Effector memory CD8-positive, alpha-beta T cell (primary cell): ENCODE measurements at places on chromosomes 16 and 17.
A peak's percentile ranks its signal among the peaks of the same experiment; 100 is the strongest.

DNA sequence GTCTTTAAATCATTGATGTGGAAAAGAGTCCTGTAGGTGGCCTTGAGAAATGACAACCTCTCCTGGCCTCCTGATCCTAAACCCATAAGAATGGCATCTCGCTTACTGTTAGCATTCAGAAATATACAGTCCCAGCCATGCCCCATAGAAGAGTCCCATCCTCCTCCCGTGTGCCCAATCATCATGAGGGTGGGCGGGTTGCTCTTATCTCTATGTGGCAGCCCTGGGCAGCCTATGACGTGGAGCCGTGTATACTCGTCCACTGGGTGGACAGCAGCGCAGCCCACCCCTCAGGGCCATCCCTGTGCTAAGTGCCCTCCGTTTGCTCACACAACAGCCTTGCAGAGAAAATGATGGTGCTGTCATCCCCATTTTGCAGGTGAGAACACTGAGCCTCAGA lies 105.3 kb downstream of the AMFR start:
- DNase-seq: no peak
- no peaks in the 10 kb centered on the region for H3K27me3 ChIP-seq
- H3K36me3 ChIP-seq: no peaks in the 10 kb centered on the region

DNA sequence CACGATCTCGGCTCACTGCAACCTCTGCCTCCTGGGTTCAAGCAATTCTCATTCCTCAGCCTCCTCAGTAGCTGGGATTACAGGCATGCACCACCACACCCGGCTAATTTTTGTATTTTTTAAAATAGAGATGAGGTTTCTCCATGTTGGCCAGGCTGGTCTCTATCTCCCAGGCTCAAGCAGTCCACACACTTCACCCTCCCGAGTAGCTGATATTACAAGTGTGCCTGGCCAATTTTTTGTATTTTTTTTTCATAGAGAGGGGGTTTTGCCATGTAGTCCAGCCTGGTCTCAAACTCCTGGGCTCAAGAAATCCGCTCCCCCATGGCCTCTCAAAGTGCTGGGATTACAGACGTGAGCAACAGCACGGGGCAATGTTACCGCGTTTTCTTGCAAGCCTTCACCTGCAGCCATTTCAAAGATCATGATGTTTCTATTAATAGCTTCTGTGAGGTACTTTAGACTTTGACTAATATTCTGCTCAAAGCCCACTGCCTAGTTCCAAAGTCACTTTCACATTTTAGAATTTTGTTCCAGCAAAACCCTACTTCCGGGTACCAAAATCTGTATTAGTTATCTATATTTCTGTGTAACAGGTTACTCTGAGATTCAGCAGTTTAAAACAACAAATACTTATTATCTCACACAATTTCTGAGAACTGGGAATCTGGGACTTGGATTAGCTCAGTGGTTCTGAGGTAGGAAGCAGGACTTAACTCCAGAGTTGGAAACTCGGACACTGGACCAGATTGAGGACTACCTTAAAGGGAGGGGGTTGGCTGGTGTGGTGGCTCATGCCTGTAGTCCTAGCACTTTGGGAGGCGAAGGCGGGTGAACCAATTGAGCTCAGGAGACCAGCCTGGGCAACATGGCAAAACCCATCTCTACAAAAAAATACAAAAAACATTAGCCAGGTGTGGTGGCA lies 12.0 kb upstream of the MED13 start:
- no peak for DNase-seq
- H3K36me3 ChIP-seq: no peaks in the 10 kb centered on the region
- peaks cover 40% of the 10 kb centered on the region for H3K27me3 ChIP-seq
- no peaks in the 10 kb centered on the region for H3K4me1 ChIP-seq

- H3K27ac ChIP-seq: no peak overlapping the region
- no peak for DNase-seq
- H3K36me3 ChIP-seq: no peaks in the 10 kb centered on the region
Measured at GRCh38 chr16:80009971-80010659, 409.6 kb upstream of the MAF start.

- peaks cover 23% of the 10 kb centered on the region for H3K36me3 ChIP-seq
- peaks cover 35% of the 10 kb centered on the region for H3K4me1 ChIP-seq
- peak overlapping the region; percentile 86 for H3K4me3 ChIP-seq
Measured at GRCh38 chr17:64984851-64985521, 65.7 kb upstream of the LRRC37A3 start.

GRCh38 chr17:32873114-32873513 lies 3.8 kb downstream of the MYO1D start:
- H3K36me3 ChIP-seq: peaks cover 2% of the 10 kb centered on the region
- H3K4me3 ChIP-seq: no peak overlapping the region
- no peak overlapping the region for H3K27ac ChIP-seq
- H3K4me1 ChIP-seq: peaks cover 10% of the 10 kb centered on the region
- no peak for DNase-seq

- H3K36me3 ChIP-seq: peaks cover 11% of the 10 kb centered on the region
- H3K27ac ChIP-seq: peak overlapping the region; percentile 73
- no peak overlapping the region for H3K4me3 ChIP-seq
- no peak for DNase-seq
- peaks cover 11% of the 10 kb centered on the region for H3K4me1 ChIP-seq
- no peaks in the 10 kb centered on the region for H3K27me3 ChIP-seq
Measured at GRCh38 chr16:81610144-81610842, 165.7 kb downstream of the CMIP start.

- H3K27ac ChIP-seq: no peak overlapping the region
- H3K4me3 ChIP-seq: no peak overlapping the region
- no peaks in the 10 kb centered on the region for H3K36me3 ChIP-seq
- DNase-seq: no peak
- peaks cover 29% of the 10 kb centered on the region for H3K27me3 ChIP-seq
Measured at GRCh38 chr17:61619493-61619892, 28.5 kb upstream of the NACA2 start.

DNA sequence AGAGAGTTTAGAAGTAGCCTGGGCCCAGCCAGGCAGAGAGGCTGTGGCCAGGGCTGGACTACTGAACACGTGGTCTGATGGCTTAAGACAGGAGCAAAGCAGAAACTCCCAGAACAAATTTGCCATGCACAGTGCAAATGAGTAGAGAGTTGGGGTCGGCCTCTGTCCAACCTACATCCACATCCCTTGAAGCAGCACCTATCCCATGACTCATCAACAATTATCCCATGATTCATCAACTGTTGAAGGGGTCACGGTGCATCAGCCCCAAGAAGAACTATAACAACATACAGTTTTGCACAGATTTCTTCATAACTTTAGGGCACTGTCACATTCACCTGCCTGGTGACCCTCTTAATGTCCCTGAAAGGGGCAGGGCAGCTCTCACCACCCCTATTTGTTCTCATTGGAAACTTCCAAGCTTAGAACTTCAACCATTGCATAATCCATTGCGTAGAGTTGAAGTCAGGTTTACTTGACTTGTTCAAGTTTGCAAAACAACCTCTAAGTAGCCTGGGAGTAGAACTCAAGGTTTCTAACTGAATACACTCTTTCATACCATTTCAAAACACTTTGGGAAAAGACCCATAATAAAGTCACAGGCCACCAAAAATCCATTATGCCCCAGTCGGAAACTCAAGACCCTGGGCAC lies 235.2 kb upstream of the CDH5 start:
- H3K27me3 ChIP-seq: peaks cover 88% of the 10 kb centered on the region
- no peak for DNase-seq
- H3K27ac ChIP-seq: no peak overlapping the region
- no peaks in the 10 kb centered on the region for H3K36me3 ChIP-seq

GRCh38 chr17:8946476-8946875 lies 19.0 kb downstream of the PIK3R5 start:
- H3K36me3 ChIP-seq: peaks cover 39% of the 10 kb centered on the region
- H3K4me1 ChIP-seq: peaks cover 81% of the 10 kb centered on the region
- no peaks in the 10 kb centered on the region for H3K27me3 ChIP-seq
- H3K4me3 ChIP-seq: peak overlapping the region; percentile 10
- DNase-seq: no peak

- no peak for DNase-seq
- no peaks in the 10 kb centered on the region for H3K27me3 ChIP-seq
- no peak overlapping the region for H3K27ac ChIP-seq
- no peak overlapping the region for H3K4me3 ChIP-seq
- peaks cover 5% of the 10 kb centered on the region for H3K4me1 ChIP-seq
- peaks cover 8% of the 10 kb centered on the region for H3K36me3 ChIP-seq
Measured at GRCh38 chr17:83065660-83066542, 13.5 kb upstream of the METRNL start.

- no peak overlapping the region for H3K27ac ChIP-seq
- no peak overlapping the region for H3K4me3 ChIP-seq
- peaks cover 2% of the 10 kb centered on the region for H3K4me1 ChIP-seq
- H3K36me3 ChIP-seq: no peaks in the 10 kb centered on the region
- no peak for DNase-seq
Measured at GRCh38 chr16:21103941-21104860, 46.4 kb downstream of the DNAH3 start.

GRCh38 chr17:71080937-71081336 lies 911.6 kb downstream of the KCNJ2 start:
- no peaks in the 10 kb centered on the region for H3K27me3 ChIP-seq
- H3K36me3 ChIP-seq: no peaks in the 10 kb centered on the region
- H3K4me1 ChIP-seq: no peaks in the 10 kb centered on the region
- no peak overlapping the region for H3K27ac ChIP-seq
- DNase-seq: no peak

DNA sequence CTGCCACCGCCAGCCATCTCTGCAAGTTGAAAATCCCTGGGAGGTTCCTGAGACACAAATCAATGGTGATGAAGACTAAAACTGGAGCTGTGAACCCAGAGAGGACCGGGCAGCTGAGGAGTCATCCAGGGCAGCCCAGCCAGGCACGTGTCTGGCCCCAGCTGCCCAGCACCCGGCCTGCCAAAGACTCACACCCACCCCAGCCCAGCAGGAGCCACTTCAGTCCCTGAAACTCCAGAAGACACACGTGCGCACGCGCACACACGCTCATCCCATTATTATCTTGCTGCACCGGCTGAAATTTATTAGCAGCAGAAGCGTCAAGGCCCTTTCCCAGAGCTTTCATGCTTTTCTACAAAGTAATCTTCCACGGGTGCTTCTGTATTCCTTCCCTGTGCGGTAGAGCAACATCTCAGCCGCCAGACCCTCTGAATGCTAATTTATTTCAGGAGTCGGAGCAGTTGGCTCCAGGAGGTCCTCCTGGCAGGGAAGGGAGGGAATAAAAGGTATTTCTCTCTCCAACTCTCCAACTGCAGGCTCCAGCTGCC lies 59.8 kb upstream of the RBFOX3 start:
- H3K4me3 ChIP-seq: no peak overlapping the region
- no peak overlapping the region for H3K27ac ChIP-seq
- no peaks in the 10 kb centered on the region for H3K4me1 ChIP-seq
- H3K27me3 ChIP-seq: peaks cover 95% of the 10 kb centered on the region

- H3K27me3 ChIP-seq: no peaks in the 10 kb centered on the region
- DNase-seq: no peak
- H3K4me3 ChIP-seq: peak within 1 kb of the TSS; percentile 96
- H3K4me1 ChIP-seq: peaks cover 61% of the 10 kb centered on the region
- peak within 1 kb of the TSS; percentile 94 for H3K27ac ChIP-seq
Measured at GRCh38 chr16:29820271-29820701, at the start of gene MVP. Gene MVP, plus strand, starts transcription at chr16:29820462. Its CDS starts 10,088 bp downstream, at chr16:29830550.

- no peaks in the 10 kb centered on the region for H3K36me3 ChIP-seq
- H3K4me3 ChIP-seq: no peak overlapping the region
- peaks cover 41% of the 10 kb centered on the region for H3K27me3 ChIP-seq
- H3K4me1 ChIP-seq: peaks cover 7% of the 10 kb centered on the region
- no peak for DNase-seq
- H3K27ac ChIP-seq: no peak overlapping the region
Measured at GRCh38 chr17:45906927-45907622, 12.7 kb downstream of the MAPT start.

DNA sequence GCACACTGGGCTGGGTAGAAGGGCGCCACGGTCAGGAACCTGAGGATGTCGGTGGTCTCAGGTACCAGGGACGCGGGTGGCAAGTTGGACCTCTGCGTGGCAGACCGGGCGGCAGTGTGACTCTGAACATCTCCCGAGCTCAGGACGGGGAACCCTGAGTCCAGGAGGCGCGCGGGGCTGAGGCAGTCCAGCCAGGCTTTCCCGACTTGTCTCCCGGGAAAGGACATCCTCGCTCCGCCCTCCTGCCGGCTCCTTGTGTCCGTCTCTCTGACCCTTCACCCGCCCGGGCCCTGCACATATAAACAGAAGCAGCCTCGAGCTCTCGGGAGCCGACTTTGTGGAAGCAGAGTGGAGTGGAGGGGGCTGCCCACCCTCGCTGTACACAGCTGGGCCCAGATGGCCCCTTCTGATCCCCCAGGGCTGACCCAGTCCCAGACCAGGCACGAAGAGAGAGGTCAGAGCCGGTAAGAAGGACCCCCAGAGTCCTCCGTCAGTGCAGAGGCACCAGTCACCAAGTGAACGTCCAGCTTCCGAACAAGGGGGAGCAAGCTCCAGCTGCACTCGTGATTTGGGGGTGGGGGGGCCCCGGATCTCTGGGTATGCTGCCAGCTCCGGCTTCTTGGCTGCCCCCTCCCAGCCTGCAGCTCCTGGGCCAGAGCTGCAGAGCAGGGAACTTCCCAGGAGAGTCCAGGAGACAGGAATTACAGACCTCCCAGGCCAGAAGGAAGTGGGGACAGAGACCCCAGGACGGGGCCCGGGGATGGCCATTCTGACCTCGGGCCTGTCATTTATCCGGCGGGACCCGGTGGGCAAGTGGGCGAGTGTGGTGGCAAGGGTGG lies 8.5 kb upstream of the P2RX1 start:
- H3K4me3 ChIP-seq: no peak overlapping the region
- H3K36me3 ChIP-seq: peaks cover 34% of the 10 kb centered on the region
- no peak for DNase-seq
- no peaks in the 10 kb centered on the region for H3K27me3 ChIP-seq
- peaks cover 14% of the 10 kb centered on the region for H3K4me1 ChIP-seq
- peak overlapping the region; percentile 1 for H3K27ac ChIP-seq

- no peaks in the 10 kb centered on the region for H3K27me3 ChIP-seq
- peak overlapping the region; percentile 68 for H3K4me3 ChIP-seq
- peak; percentile 42 for DNase-seq
- peak overlapping the region; percentile 66 for H3K27ac ChIP-seq
- peaks cover 4% of the 10 kb centered on the region for H3K36me3 ChIP-seq
Measured at GRCh38 chr17:14427900-14428647, 127.2 kb downstream of the HS3ST3B1 start.

GRCh38 chr17:50918933-50919296 lies 52.8 kb upstream of the TOB1 start:
- H3K4me3 ChIP-seq: peak overlapping the region; percentile 79
- no peaks in the 10 kb centered on the region for H3K27me3 ChIP-seq

DNA sequence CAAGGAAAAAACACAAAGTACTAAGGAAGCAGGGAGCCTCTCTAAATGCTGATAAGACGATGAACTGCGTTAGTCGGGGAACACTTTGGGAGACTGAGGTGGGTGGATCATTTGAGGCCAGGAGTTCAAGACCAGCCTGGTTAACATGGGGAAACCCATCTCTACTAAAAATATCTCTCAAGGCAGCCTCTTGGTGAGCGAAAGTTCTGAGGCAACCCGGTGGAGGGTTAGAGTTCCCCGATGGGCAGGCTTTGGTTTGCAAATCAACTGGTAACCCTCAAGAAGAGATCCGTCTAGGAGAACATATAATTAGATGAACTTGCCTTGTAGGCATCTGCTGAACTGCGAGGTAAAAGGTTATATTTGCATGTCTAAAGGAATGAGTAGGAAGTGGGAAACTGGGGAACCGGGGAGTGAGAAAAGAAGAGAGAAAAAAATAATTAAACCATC lies 44.6 kb downstream of the WSB1 start:
- H3K27ac ChIP-seq: no peak overlapping the region
- no peak overlapping the region for H3K4me3 ChIP-seq
- H3K27me3 ChIP-seq: no peaks in the 10 kb centered on the region
- peaks cover 5% of the 10 kb centered on the region for H3K4me1 ChIP-seq

GRCh38 chr16:60792437-60792836 lies 1243.8 kb downstream of the CDH8 start:
- H3K27me3 ChIP-seq: no peaks in the 10 kb centered on the region
- DNase-seq: no peak
- no peak overlapping the region for H3K4me3 ChIP-seq
- no peak overlapping the region for H3K27ac ChIP-seq
- H3K4me1 ChIP-seq: no peaks in the 10 kb centered on the region
